ENCODE measurements at places on chromosomes 5 and 9.

DNA sequence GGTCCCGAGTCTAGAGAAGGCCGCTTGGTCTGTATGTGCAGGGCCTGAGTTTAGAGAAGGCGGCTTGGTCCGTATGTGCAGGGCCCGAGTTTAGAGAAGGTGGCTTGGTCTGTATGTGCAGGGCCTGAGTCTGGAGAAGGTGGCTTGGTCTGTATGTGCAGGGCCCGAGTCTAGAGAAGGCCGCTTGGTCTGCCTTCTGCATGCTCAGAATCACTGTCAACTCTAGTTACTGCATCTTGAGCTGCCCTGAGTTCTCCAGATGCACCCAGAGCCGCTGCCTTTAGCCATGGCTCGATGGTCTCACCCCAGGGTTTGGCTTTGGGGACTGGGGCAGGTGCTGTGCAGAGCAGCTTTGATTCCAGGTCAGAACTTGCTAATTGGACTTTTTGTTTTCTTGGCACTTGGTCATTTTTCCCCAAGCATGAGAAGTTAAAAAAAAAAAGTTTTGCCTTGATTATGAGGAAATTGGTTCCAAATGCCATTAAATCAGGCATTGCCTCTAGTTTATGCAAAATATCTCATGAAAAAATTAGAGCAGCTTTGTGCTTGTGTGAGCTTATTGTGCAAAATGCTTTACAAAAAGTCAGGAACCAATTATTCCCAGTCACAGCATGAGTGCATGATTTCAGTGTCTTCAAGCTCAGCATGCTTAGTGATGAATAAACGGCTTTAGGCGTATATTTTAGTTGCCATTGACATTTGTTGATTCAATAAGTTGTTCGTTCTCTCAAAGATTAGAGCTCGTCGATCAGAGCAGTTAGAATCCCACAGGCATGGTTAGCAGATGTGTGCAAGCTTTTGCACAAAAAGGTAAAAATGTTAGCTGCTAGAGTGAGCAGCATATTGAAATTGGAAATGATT, 25.4 kb upstream of the EXOC3 start:
- DNase-seq: no peak

DNA sequence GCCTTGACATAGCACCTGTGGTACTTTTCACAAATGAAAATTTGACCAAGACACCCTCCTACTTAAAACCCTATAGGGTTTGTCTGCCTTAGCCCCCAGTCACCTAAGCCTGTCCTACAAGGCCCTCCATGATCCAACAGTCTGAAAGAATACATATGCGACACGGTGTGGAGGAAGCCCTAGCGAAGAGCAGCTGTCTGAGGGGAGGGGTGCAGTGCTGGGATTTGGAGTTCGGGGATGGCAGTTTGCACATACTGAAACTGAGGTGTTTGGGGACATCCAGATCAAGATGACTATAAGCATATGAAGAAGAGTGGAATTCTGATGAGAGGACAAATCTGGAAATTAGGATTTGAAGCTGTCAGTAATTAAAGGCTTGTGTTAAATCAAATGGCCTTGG, 7.2 kb upstream of the MYORG start:
- DNase-seq: no peak

DNA sequence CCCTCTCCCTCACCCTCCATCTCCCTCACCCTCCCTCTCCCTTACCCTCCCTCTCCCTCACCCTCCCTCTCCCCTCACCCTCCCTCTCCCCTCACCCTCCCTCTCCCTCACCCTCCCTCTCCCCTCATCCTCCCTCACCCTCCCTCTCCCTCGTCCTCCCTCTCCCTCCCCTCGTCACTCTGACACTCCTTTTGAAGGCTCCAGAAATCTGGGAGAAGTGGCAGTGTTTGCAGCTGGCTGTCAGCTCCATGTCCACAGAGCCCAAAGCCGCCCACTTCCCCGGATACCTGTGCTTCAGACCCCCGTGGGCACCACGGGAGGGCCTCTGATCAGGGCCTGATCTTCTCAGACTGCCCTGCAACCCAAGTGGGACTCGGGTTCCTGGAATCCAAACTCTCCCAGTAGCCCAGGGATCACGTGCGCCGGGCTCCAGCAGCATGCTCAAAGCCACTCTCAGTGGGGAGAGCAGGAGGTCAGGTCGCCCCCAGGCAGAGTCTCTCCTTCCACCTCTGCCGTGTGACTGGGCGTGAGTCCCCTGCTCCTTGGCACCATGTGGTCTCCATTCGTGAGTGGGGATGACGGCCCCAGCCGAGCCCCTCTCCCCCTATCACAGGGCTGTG, 33.1 kb downstream of the DBH start:
- DNase-seq: no peak

GRCh38 chr5:136079195-136079985, 50.6 kb downstream of the TGFBI start:
- DNase-seq: no peak

DNA sequence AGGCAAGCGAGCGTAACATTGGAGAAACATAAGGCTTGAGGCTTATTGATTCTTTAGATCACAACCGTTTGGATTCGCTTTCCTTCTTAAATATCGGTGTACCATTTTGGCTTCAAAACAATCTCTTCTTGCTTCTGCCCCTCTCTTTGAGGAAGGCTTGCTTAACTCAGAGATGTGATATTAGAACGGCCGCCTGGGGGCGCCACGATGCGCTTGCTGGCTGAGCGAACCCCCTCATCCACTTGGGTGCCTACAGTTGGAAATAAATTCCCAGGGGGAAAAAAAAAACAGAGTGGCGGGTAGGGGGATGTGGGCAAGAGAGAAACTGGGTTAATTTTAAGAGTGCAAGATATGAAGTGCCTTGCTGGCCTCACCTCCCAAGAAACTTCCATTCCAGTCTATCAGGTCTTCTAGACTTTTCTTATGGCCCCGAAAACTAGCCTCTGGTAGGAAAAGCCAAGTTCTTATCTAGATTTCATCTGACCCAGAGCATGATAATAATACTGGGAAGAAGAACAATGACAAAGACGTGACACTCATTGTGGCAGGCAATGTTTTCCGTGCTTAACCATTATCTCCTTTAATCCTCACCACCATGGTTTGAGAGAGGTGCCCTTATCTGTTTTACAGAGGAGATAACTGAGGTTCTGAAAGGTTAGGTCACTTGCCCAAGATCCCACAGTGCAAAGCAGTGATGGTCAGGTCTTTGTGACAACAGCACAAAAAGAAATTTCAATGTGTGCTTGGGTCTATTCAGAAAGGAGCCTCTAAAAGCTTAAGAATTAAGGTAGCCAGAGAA, 115.8 kb downstream of the DPYSL3 start:
- no peak for DNase-seq

- peak; percentile 81 for DNase-seq
These were observed 70.2 kb upstream of the AGXT2 start for GRCh38 chr5:35117967-35118366.

DNA sequence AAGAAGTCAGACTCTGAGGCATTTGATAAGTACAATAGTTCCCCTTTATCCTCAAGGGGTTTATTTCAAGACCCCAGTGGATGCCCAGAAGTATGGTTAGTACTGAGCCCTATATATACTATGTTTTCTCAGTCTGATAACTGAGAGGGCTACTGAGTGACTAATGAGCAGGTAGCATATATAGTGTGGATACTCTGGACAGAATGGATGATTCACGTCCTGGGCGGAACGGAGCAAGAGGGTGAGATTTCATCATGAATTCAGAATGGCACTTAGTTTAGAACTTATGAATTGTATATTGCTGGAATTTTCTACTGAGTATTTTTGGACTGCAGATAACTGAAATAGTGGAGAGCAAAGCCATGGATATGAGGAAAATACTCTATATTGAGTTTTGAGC, 457.6 kb downstream of the PLK2 start:
- DNase-seq: peak; percentile 13

DNA sequence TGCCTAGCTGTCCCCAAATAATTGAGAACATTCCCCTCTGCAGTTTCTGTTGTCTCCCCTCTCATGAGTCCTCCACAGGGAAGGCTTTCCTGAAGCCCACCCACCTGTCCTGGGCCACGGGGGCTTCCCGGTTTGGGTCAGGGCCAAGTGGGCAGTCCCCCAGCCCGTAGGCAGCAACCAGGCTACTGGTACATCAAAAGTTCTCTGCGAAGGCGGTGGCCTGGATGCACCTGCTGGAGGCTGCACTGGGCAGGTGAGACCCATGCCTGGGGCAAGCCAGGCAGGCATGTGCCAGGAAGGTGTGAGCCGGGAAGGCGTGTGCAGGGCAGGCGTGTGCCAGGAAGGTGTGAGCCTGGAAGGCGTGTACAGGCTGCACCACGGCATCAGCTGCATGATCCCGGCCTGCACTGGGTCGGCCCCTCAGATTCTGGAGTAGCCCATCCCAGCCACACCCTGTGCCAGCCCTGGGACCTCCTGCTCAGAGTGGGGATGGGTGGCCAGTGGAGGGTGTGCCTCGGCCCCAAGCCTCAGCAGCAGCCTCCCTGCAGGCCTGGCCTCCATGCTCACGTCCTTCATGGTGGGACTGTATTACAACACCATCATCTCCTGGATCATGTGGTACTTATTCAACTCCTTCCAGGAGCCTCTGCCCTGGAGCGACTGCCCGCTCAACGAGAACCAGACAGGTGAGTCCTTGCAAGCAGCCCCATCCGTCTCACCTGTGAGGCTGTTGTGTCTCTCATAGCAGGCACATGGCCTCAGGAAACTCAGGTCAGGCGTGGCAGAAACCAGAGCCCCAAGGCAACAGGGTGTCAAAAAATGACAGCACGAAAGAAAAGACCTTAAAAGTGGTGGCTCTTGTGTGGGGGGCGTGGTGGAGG, 8.7 kb downstream of the SLC6A19 start:
- DNase-seq: no peak

DNA sequence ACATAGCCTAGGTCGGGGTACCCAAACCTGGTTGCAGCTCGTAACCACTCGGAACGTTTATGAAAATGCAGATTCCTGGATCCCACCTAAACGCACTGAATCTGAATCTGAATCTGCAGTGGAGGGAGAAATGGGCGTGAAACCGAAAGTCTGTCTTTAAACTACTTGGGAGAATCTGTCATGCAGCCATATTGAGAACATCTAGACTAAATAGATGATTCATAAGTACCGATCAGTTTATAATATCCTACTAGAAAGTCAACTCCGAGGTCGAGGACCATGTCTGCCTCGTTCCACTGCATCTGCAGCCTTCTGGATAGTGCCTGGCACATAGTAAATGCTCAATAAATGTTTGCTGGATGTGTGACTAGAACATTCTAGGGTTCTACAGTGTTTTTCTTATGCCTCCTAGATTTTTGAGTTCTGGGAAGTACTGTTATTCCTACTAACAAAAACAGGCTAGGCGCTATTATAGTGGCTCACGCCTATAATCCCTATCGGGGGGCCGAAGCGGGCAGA, 632 bp downstream of the COQ4 start:
- DNase-seq: peak; percentile 41

DNA sequence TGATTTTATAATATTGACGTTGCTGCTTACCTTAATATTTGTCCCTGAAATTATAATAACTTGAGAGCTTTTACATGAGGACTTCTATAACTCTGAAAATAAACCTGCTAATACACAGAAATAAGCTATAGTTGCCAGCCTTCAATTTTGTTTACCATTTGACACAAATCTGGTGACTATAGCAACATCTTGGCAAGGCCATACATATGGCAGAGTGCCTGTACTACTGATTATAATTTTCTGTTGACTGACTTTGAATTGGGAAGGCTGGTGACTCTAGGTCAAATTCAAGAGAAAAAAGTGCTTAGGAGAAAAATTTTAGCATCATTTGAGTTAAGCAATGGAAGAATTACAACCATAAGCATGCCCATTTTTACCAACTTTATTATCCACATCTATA, 581.4 kb upstream of the PTPRD start:
- DNase-seq: no peak

- DNase-seq: peak; percentile 93
These were observed 849 bp upstream of the RGMB start for GRCh38 chr5:98772415-98773213.

DNA sequence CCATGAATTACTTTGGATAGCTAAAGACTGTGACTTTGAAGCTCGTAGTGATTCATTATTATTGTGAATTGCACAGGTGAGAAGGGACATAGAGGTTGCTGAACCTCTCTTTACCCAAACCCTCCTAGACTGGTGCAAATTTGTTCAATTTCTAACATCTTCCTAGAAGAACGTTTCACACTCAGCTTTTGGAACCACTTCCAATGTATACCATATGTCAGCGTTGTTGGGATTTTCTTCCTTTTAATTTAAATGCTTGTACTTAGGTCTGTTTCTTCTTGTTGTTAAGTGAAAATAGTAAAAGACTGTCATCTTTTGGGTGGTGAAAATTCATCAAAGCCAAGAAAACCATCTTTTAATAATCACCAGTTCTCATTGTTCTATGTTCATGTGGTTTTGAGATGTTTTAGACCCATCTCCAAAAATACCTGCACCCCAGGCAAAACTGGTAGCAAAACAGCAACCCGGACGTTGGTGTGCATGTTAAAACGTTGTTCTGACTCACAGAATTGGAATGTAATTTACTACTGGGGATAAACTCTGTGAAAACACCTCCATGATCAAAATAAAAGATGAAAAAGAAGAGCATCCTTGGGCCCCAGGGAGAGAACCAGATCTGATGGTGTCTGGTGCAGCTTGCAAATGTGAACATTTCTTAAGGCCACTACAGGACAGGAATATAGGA, 238.3 kb downstream of the NPR3 start:
- DNase-seq: peak; percentile 19

GRCh38 chr5:116569999-116570398, 4.6 kb downstream of the SEMA6A start:
- no peak for DNase-seq

GRCh38 chr5:31452314-31452713, 79.6 kb downstream of the DROSHA start:
- DNase-seq: no peak

DNA sequence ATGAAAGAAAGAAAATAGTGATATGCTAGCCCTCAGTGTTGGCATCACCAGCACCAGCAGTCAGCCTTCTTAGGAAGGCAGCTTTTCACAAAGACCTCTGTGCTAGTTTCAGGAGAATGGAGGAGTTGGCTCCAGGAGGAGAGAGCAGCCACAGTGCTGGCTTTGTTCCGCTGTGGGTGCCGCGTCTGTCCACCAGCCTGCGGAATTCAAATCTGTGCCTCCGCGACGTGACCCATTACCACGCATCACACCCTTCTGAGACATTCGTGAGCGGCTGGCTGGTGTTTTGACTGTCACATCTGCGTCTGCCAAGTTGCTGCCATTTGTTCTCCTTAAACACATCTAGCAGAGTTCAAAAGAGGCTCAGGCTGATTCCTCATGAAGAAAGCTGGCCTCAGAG, 34.4 kb downstream of the SNX18 start:
- no peak for DNase-seq

DNA sequence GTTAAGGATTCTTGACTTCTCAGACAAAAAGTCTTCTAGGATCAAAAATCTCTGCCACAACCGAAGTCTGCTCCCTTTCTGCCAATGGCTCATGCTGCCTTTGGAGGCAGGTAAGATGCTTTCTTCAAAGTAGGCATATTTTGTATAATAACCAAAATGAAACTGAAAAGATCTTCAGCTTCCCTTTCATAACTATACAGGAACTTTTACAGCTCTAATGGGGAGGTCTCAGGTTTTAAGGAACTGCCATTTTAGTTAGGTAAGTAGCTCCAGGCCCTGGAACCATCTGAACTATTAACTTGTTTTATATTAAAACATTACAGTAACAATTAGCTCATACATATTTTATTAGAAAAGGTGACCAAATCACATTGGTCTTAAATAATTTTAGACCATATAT, 110.9 kb upstream of the FREM1 start:
- no peak for DNase-seq

- no peak for DNase-seq
These were observed 316.0 kb upstream of the DMAC1 start for GRCh38 chr9:8115570-8115969.

All from EH (cell line).